ENCODE measurements at places on chromosomes 1 and 21.

DNA sequence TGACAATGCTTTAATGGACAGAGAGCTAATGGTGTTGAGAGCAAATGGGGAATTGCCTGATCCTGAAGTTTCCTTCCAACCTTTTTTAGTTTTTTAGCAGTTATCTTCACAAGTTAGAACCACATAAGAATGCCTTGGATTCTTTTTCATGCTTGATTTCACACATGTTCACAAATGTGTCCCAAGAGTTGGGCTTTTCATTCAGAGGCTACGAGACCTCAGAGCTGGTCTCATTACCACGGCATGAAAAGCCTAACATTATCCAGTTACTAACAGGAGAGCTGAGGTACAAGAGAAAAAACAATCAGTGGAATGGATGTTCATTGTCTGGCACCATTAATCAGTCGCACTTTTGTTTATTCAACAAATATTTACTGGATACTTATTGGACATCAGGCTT lies 340.6 kb downstream of the ZNF326 start:
- no peak for DNase-seq

DNA sequence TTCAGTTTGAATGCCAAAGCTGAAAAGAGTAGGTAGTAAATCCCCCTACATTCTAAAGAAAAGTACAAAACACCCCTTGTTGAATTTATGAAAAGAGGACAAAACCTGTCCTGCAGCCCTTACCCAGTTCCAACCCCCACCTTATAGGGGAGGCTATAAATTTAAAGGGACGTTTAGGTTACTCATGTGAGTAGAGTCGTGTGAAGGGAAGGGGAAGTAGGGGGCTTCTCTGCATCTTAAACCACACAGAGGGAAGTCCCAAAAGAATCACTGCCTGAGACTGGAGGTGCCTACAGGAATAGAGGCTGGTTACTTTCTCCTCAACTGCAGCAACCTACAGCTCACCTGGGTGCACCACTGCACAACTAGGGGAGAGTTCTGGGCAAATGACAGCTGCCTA lies 36.7 kb upstream of the KIRREL1 start:
- DNase-seq: no peak

DNA sequence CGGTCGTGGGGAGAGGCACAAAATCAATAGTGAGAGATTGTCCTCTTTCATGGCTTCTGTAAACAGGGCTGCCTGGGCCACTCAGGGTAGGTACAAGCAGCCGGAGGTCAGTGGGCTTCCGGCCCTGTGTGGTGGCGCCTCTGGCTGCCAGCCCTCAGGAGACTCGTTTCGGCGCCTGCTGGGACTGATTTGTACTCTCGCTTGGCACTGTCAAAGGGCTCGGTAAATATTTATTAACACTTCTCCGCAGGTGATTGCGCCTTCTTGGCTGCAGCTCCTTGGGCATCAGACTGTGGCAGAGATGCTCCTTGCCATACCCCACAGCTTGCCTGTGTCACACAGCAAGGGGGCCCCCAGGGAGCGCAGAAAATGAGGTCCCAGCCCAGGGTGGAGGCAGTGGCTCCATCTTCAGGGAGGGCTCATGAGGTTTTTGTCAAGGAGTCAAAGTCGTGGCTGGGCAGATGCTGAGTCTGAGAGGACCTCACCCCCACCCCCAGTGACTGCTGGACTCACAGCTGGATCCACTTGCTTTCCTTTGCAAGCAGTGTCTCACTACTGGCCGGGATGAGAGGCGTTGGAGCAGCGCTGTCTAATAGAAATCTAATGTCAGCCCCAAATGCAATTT lies 262.5 kb downstream of the GRIK3 start:
- DNase-seq: no peak

DNA sequence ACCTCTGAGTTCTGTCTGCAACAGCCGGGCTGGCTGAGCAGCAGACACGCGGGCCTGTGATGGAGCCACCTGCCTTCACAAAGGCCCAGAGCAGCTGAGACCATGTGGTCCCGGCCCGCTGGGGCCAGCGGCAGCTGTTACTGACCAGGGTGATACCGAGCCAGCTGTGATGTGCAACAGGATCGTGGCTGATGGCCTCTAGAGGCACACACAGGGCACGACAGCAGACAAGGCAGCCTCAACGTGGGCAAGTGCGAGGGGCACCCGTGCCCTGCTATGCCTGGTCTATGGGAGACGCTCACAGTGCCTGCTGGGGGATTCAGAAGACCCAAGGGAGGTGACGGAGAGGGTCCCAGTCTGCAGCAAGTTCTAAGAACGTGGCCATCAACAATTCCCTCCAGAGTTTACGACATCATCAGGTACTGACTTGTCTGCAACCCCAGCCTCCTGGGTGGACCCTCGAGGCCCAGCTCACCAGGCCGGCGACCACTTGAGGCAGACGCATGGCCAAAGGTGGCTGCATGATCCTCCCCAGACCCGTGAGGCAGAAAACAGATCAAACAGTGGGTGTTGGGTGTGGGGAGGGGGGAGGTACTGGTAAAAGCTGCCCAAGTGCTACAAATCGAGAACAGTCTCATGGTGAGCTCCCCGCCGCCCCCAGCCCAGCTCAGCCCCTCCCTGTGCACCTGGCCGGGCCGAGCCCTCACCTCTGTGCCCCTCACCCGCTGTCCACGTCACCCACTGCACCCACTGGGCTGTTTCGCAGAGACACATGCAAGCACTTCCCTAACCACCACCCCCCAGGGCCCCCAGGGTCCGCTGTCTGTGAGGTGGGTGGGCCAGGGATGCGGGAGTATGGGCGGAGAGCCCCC lies 6.0 kb downstream of the POFUT2 start:
- DNase-seq: no peak

GRCh38 chr1:15249081-15249480 lies 2.1 kb downstream of the FHAD1 start:
- DNase-seq: no peak

- DNase-seq: no peak
Measured at GRCh38 chr1:82330330-82330729, 529.6 kb downstream of the ADGRL2 start.

GRCh38 chr1:98028800-98029199 lies 108.0 kb upstream of the DPYD start:
- no peak for DNase-seq

DNA sequence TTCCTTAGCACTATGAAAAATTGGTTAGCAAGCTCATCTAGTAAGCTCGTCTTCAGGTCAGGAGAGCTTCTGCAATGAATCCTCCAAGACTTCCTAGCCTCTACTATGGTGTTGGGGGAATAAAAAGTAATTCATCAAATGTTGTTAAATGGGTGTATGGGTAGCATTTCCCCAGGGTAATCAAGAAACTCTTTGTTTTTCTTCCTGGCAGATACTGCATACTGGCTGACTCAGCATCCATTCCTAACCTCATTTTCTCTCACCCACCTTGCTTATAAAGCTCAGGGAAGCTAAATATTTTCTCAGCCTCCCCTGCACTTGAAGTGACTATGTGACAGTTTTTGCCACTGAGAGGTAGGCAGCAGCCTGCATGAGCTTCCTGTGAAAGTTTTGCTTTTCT lies 83.4 kb downstream of the MAB21L3 start:
- DNase-seq: peak; percentile 5

DNA sequence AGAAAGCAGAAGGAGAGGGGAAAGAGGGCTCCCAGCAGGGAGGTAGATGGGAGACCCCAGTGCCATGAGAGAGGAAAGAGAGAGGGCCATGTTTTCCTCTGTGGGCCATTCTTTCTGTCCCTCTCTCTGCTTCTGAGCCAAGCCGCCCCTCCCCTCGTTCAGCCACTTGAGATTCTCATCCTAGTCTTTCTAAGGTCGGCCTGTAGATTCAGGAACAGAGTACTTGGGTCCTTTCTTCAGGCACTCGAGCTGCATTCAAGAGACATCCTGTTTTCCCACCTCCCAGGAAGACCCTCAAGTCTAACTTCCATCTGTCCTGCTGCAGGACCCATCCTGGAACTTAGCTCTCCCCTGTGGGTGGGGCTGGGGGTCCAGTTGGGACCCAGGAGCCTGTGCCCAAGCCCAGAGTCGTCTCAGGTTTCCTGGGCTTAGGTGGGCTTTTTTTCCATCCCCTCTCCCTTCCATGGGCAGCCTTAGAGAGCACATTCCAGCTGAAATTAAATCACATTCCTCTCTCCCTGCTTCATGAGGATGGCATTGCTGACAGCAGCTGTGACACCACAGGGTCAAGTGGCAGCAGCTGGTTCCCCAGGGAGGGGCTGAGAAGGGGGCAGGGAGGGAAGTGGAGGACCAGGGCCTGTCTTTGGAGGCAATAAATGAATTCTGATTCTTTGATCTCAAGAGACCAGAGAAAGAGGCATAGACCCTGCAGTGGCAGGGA lies 13.0 kb downstream of the NES start:
- DNase-seq: no peak

DNA sequence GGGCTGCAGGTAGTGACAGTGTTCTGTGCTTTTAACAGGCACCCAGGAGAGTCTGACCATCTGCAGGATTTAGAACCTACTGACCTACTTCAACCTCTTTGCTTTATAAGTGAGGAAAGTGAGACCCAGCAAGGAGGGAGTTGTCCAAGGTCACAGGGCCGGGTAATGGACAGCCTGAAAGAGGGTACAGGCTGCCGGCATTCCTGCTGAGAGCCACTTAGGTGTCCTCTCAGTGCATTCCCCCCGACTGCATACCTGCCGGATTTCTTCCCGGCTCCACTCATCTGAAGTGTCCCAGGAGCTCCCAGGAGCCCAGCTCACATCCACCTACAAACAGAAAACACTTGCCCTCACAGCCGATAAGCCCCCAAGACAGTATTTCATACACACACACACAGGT lies 13.9 kb downstream of the PHLDA3 start:
- DNase-seq: no peak

DNA sequence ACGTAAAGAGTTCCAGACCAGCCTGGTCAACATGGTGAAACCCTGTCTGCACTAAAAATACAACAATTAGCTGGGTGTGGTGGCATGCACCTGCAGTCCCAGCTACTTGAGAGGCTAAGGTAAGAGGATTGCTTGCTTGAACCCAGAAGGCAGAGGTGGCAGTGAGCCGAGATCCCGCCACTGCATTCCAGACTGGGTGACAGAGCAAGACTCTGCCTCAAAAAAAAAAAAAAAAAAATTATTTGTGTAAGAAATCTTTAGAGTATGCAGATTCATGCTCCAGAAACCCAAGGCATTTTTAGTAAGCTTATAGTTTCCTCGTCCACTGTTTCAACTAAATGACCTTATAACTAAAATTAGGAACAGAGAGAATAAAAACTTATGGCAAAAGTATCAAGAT lies 51.3 kb downstream of the ABL2 start:
- DNase-seq: no peak

GRCh38 chr21:26659182-26659581 lies 86.1 kb upstream of the CYYR1 start:
- DNase-seq: no peak

DNA sequence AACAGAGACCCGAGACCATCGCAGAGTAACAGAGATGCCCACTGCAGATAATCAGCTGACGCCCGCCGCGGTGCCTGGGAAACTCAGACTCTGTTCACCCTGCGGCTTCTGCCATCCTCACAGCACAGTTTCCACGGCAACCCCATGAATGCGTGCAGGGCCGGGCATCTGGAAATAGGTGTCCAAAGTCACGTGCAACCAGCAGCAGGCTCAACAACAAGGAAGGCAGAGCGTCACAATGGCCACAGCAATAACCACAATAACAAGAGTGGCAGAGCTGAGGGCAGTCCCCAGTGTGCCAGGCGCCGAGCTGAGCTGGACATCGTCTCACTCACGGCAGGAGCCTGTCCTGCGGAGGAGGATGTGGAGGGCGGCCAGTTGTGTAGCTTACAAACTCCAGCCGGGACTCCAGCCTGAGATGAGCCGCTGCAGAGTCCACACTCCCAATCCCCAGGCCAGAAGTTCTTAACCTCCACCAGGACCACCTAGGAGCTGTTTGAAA lies 102.0 kb downstream of the CRYAA start:
- DNase-seq: no peak

DNA sequence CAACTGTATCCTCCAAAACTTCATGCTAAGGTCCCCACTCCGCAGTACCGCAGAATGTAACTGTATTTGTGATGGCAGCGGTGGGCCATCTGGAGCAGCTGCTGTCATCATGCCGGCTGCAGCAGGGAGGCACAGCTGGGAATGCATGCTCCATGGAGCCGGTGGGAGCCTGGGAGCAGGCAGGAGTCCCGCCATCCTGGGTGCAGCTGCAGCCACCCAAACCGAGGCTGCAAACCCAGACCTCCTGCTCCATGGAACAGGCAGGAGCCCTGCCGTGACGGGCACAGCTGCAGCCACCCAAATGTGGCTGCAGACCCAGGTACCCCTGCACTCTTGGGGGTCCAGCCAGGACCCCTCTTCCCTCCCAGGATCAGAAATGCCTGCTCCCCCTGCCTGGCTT lies 80.3 kb downstream of the SCMH1 start:
- no peak for DNase-seq

GRCh38 chr1:99816656-99817055 lies 33.5 kb upstream of the AGL start:
- no peak for DNase-seq

GRCh38 chr1:246280551-246280950 lies 226.5 kb downstream of the SMYD3 start:
- no peak for DNase-seq

GRCh38 chr1:91643431-91643830 lies 142.8 kb downstream of the CDC7 start:
- DNase-seq: no peak

GRCh38 chr1:30319765-30320580 lies 403.4 kb downstream of the MATN1 start:
- no peak for DNase-seq

DNA sequence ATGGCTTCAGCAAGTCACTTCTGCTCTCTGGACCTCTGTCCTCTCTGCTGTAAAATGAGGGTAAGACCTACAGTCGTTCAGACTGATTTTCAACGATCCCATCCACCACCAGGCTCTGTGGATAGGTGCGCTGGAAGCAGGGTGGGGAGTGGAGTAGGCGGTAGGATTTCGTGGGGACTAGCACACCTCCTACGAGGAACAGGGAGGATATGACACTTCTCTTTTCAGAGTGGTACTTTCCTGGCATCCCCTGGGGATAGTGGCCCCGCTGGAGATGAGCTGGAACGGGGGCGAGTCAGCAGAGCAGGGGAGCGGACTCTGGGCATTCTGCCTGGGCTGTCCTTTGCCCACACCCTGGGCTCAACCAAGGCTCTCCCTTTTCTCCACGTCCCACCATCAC lies 17.7 kb downstream of the ETNK2 start:
- no peak for DNase-seq
